ENCODE measurements at places on chromosomes 4 and X. TPM values are rescaled to one million over a fixed set of nuclear protein-coding genes. Genes with fewer than 3 reads are reported as not detected.
A peak's percentile ranks its signal among the peaks of the same experiment; 100 is the strongest.

GRCh38 chr4:38149997-38150671 is 189.9 kb downstream of the PTTG2 start:
- no peak for DNase-seq

- DNase-seq, result no peak
Observed at GRCh38 chr4:96775501-96775900, 935.6 kb downstream of the PDHA2 start.

GRCh38 chr4:76376534-76376933 is 44.4 kb downstream of the CCDC158 start:
- no peak for DNase-seq

DNA sequence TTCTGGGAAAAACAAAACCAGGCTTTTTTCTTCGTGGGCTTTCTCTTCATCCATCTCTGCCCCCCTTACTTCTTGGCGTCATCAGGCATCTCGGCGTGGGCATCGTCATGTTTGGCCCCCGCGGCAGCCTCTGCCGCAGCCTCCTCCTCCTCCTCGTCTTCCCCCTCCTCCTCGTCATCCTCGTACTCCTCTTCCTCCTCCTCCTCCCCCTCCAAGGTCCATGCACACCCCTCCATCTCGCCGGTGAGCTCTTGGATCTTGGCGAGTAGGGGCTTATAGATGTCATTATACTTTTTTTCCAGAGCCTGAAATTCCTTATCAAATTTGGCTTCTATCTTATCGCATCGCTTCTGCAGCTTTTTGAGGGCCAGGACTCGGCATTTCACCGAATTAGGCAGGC is 488 bp downstream of the NAP1L5 start:
- DNase-seq, result peak; percentile 71

- no peak for DNase-seq
Observed at GRCh38 chrX:13939741-13940597, 89.7 kb downstream of the GEMIN8 start.

GRCh38 chr4:176967586-176967985 is 174.9 kb upstream of the VEGFC start:
- DNase-seq, result no peak

DNA sequence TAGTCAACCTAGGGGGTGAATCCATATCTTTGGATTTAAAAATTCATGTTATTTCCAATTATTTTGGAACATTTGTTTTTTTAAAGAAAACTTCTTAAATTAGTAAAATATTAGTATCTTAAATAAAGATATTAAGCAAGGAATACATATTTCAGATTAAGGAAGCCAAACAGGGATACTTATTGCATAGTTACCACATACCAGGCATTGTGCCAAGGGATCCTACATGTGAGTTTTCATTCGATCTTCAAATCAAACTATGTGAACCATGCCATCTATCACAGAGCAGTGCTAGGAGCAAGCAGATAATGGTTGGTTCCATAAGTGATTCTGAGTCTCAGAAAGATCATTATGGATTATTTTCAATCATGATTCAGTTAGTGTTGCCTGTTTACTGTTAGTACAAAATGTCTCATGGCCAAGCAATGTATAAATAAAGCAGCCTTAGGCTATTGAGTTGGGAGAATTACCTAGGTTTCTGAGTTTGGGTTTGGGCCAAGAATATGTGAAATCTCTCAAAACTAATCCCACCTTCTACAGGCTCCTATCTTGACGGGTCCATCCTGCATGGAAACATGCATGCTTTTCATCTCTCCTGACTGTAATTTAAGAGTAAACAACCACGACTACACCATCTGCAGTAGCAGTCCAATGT is 176.7 kb downstream of the NPFFR2 start:
- DNase-seq, result no peak

DNA sequence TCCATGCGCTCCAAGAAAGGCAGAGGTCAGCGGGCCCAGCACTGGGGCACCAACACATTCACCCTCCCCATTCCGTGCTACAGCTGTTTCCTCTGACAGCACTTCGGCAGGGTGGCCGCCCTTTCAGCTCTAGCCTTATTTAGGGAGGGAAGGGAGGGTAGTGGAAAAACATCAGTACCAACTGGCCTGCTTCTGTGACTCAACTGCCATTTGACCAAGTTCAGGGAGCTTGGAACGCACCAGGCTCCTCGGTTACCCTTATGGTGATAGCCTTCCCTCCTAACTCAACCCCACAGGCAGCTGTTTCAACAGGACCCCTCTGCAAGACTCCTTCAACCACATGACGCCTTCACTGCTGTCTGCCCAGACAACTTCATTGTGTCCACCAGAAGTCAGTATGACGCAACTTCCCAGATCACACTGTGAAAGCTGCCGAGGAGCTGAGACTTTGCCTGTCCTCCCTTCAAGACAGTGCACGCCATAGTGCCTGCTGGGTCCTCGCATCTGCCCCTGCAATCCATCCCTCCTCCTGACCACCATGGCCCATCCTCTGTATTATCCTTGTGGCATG is 132.2 kb downstream of the AFAP1 start:
- DNase-seq, result peak; percentile 68

DNA sequence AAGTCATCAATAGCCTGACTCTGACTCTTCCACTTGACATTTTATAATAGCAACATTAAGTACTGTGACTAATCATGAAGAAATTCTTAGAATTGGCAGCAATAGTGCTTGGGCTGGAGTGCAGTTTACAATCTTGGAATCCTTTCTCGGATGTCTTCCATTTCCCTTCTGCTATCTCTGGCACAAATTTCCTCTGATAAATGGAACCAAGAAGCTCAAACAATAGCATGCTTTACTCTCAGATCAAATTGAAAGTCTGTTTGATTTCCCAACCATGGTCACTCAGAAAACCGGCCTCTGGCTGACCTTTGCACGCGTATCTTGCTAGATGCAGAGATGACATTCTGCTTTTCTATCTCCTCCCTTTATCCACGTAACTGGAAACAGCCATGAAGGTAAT is 99.0 kb upstream of the SPANXC start:
- peak; percentile 55 for DNase-seq

DNA sequence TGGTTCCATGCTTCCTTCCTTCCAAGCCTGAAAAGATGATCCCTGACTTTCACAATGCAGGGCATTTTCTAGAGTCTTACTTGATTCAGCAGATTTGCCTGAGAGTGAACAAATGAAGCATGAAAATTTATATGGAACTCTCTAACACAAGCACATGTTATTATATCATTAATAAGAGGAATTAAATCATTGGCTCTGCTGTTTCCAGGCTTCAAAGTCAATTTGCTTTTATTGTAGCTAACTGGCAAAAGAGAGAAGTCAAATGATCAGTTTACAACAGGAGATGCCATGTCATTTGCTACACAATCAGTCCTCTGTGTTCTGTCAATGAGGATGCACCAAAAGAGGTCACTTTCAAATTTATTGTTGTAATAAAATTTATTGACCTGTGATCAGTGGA is 101.5 kb upstream of the UGT8 start:
- no peak for DNase-seq

GRCh38 chrX:21658152-21658737 is at the start of gene KLHL34:
KLHL34 (minus strand) TSS chrX:21658330; CDS start chrX:21657788, 542 bp downstream.
- DNase-seq, result peak; percentile 24

DNA sequence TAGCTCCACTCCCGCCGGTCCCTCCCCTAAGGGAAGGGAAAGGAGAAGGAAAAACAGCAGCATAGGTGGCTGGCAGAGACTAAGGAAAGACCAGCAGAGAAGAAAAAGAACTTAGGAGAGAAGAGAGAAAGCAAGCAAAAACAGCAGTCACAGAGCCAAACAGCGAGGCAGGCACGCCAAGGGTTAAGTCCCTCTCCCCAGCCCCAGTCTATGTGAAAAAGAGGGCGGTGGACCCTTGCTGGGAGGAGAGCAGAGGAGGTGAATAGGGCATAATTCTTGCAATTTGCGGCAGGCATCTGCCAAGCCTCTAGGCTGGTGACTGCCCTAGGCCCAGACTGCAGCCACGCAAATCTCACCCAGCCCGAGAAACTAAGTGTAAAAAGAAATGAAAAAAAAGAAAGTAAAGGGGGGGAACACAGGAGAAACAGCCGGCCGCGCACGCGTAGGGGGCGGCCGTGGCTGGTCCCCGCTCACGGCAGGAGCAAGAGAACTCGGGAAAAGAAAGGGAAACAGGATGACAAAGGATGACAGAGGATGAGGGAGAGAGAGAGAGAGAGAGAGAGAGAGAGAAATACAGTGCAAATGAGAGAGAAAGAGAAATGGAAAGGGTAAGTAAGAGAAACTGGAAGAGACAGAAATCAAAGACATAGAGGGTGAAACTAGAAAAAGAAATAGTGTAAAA is 48.6 kb downstream of the MAGEA9 start:
- no peak for DNase-seq

DNA sequence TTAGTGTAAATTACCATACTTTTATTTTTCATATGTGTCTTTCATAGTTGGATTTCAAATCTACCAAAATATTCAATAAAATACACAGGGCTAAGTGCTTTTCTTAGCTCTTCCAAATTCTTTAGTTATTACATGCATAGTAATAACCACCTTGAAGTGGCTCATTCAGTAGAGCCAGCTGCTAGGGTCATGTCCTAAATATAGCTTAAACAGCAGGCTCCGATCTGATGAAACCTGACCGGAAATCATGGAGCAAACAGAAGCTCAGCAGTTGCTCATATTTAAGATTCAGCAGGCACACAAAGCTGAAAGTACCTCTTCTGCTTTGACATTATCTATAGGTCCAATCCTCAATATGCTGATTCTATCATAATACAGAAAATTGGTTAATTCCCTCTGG is 1470.4 kb downstream of the ADGRL3 start:
- DNase-seq, result no peak

DNA sequence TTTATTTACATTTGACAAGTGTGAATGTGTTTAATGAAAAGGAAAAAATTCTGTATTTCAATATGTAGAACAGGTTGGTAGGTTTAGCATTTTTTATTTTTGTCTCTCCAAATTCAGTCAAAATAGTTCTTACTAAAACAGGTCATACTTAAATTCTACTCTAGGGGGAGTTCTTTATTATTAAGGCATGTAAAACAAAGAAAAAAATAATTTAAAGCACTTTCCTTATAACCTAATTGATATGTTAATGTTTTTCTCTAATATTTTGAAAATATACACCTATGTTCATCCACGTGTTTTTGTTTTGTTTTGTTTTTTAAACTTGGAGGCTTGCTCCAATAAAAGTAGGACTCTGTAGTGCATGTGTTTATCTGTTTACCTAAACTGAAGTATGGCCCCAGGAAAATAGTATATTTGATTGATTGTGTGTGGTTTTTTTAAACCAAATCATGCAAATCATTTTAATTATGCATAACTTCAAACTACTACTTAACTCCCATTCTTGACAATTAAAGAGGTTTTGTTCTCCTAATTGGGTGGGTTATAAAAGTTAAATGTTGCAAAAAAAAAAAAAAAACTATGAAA is 562.7 kb downstream of the RPA4 start:
- DNase-seq, result no peak

- peak; percentile 70 for DNase-seq
Observed at GRCh38 chr4:98261405-98262291, 464 bp downstream of the RAP1GDS1 start.

DNA sequence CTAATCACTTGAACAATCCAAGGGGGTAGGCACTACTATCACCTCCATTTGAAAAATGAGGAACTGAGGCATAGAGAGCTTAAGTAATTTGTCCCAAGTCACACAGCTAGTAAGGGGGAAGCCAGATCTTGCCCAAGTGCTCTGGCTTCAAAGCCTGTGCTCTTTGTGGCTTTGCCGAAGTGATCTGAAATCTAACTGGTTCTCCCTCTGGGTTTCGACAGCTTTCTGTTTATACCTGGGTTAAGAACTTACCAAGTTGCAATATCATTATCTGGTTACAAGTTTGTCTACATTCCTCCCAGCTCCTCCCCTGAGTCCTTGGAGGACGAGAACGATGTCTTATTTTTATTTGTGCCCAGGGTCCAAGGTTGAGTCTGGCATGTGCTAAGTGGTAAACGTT is 125.3 kb upstream of the RAI2 start:
- DNase-seq, result no peak

DNA sequence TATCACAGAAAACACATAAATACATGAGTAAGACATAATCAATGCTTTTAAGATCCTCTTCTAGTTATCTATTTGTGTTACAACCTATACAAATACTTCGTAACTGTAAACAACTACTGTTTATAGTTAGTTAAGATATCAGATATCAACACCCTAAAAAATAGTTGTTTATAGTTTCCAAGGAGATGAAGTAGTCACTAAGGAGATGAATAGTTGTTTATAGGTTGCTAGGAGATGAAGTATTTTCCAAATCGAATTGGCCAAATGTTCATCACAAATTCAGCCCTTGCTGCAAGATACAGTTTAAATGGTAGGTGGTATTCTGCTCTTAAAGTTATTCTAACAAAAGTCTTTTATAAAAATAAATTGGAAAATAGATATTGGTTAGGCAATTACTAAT is 618.2 kb upstream of the PCDH10 start:
- DNase-seq, result no peak

GRCh38 chrX:41352329-41352838 is 18.4 kb downstream of the DDX3X start:
- DNase-seq, result no peak

DNA sequence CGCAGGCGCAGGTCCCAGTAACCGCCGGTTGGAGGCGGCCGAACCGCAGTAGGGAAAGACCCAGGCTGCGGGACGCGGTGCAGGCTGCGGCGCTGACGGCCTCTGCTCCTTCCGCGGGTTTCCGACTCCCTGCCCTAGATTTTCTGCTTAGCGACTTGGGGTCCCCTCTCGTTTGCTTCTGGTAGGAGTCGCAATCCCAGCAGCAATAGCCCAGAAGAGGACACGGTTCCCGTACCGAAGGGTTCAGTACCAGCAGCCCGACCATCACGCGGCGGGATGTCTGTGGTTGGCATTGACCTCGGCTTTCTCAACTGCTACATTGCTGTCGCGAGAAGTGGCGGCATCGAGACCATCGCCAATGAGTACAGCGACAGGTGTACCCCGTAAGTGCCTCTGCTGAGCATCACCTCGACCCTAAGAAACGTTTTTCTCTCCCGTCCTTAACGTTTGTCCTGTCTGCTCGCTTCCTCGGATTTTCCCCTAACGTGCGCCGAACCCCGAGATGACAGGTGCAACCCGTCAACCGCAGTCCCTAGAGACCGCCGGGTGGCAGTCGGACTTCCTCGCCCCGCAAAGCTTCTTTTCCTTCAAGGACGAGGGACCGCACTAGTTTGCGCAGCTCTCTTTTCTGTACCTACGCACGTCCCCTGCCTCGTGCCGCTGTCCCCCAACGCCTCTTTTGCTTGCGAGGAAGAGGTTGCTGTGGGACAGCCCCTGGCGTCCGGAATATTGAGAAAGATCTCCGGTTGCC is at the start of gene HSPA4L:
HSPA4L (plus strand) TSS at position 48 of the 751 bp plus-strand sequence; CDS start at position 277, 229 bp downstream.
- peak; percentile 63 for DNase-seq

DNA sequence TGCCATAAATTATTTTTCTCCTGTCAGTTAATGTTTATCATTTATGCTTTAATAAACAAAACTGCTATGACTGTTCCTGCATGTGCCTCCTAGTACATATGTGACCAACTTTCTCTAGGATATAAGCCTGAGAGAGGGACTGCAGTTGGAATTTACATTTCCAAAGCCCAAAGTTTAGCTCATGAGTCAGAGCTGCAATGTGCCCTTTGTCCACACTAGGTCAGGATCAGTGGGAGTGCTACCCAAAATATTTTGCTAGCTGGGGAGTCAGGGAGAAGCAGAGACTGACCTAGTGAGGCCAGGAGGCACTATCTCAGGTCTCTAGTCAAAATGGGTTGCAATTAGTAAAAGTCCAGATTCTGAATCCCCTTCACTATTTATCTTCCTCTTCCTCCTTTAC is 92.7 kb downstream of the AR start:
- no peak for DNase-seq

GRCh38 chrX:70289168-70289792 is 447 bp downstream of the PDZD11 start:
- no peak for DNase-seq

The FHIP1A gene
- 13.8 TPM for total RNA-seq

The PDZD11 gene
- total RNA-seq, result 41.4 TPM

The ARHGAP10 gene
- total RNA-seq, result 47.3 TPM

The GLUD2 gene
- total RNA-seq, result 1.2 TPM

The GRIPAP1 gene
- 28.9 TPM for total RNA-seq

Measured in right cardiac atrium (tissue), 5 donors.